HS-5 (cell line): ENCODE measurements at places on chromosomes 3 and 15.

DNA sequence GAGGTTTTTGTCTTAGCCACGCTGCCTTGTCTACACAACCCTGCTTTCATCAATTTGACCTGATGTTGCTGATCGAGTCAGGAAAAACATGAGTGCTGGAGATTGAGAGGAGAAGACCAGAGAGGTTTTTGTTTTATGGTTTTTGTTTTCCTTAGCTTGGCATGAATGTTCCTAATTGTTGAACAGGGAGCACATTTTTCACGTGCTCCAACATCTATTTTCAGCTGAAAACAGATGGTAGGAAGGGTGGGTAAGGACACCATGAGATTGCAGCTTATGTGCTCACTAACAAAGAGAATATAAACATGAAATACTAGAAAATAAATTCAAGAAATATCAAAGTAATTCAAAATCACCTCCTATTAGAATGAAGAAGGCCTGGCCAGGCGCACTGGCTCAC, 79.9 kb upstream of the LMCD1 start:
- DNase-seq: no peak

DNA sequence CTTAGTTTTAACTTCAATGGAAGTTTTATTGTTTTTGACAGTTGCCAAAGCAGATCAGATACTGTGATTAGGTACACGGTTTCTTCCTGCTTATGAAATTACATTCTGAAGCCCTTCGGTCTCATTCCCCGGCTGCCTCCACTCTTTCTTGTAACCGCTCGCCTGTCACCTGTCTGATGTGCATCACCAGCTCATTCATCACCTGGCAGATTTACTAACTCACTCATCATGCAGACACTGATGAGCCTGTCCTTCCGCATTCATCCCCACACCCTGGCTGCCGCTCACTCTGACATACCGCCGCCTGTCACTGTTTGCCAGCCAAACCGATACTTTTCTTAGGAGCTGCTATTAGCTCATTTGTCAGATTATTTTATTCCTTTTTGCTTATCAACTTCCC, 82.8 kb upstream of the NSMCE3 start:
- no peak for DNase-seq

DNA sequence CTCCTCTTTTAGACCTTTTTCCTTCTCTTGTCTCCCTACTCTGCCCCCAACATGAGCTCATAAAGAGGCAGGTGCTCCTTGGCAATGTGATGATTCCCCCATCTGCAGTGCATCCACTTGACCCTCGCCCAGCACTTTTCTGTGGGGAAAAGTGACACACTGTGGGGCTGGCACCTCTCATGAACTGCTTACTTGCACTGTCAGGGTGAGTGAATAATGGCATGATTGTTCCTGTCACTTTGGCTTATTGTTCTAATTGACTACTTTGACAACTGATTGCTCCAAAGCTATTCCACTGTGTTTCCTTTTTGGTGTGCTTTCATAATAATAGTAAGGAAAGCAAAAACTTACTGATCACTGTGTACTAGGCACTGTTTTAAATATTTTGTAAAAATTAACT, 253.3 kb upstream of the SUCLG2 start:
- no peak for DNase-seq

DNA sequence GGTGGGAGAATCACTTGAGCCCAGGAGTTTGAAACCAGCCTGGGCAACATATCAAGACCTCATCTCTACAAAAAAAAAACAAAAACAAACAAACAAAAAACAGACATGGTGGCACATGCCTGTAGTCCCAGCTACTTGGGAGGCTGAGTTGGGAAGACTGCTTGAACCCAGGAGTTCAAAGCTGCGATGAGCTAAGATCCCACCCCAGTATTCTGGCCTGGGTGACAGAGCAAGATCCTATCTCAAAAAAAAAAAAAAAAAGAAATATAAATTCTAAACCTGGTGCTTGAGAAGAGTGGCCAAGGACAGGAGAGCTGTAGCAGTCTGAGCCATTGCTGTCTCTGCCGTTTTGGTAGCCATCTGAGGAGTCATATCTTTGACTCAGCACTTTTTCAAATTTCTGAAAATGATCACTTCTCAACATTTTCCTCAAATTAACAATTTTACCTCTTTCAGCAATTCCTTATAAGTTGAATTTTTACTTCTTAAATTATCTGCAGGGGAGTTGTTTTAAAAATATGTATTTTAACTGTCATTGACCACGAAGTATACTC, 3.6 kb upstream of the DENND4A start:
- no peak for DNase-seq

DNA sequence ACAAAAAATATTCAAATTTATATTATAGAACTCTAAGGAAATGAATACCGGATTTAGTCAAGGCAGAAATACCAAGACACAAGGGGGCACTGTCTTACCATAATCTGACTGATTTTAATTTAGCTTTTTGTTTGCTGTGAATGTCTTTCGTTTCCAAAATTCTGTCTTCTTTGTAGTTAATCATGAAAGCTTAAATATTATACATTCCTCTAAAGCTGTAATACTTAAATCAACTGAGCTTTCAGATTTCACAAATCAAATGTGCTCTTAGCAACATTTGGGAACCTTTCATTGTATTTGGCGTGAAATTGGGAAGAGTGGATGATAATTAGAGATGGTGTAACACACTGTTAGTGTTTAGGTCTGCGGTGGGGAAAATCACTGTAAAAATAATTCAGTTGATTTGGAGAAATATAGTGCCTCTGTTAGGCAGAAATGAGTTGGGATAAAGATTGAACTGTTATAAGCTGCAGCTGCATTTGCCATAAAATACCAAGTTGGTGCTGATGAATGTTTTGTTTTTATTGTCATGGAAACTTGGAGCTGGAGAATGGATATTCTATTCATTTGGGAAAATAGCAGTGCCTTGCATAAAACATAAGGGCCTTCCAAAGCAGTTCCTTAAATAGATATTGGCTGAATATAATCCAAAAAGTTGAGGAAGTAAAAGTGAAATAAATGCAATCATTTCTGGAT, 228.2 kb downstream of the TCF12 start:
- no peak for DNase-seq

DNA sequence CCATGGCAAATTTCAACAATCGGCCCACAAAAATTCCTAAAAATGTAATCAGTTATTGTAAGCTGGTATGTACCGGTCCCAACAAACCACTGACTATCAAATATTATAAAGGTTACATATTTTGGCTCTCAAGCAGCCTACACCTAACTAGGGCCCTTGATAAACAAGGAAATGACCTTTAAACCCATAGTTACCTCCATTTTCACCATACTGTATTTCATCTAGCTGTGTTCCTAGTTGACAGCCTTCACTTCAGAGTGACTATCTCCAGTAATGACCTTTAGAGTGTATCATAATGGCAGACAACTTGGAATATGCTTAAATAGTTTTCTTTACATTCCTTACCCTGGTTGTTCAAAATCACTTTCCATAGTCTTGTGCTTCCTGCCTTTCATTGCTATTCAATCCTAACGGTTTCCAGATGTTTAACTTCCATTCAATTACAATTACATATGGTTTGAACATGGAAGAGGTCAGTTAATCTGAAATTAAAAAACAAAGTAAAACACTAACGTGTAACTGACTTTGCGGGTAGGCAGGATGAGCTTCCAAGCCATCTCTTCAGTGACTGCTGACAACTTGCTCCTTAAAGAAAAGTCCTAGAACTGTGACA, 111.9 kb upstream of the TSC22D2 start:
- DNase-seq: no peak

DNA sequence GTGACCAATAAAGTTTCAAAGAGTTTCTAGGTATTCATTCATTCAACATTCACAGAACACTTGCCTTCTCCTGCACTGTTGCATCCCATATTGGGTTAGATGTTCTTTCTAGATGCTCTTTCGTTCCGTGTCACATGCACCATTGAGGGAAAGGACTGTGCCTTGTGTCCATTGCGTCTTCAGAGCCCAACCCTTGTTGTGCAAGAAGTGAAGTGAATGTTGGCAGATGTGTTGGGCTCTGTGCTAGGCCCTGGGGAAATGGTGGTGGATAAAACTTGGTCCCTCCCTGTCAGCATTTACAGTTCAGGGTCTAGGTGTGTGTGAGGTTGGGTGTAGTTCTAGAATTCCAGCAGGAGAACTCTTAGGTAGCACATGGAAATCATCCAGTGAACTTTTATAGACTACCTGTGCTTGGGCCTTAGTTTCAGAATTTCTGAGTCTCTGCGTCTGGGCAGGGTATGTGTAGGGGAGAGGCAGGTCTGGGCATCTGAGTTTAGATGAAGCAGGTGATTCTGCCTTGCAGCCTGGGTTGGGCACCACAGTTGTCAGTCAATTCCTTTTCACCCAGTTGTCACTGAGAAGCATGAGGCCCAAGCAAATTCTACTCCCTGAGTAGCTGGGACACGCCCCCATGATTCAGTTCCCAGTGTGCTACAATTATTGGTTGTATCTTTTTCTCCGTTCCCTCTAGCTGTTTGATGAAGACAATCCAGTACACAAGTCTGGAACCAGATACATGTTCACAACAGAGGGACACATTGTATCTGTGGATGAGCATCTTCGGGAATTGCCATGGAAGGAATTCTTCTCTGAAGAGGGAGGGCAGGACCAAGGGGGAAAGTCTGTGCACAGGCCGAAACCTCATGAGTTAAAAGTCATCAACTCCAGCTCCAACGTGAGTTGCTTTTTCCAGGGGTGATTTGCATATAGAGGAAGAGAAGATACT, 25.4 kb downstream of the EDEM1 start:
- DNase-seq: no peak

DNA sequence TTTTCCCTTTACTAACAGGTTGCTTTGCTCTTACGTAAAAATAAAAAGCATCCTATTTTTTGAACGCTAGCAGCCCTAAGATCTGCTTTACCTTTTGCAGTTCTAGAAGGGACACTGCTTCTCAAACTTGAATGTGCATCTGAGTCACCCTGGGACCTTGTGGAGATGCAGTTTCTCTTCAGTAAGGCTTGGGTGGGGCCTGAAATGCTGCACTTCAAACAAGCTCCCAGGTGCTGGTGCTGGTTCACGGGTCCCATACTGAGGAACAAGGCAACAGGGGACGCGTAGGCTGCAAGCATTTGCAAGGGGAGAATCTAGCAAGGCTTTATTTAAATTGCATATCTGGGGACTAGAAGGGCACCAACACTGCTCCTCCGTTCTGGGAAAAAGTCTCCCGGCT, 30.0 kb downstream of the MB21D2 start:
- DNase-seq: no peak

DNA sequence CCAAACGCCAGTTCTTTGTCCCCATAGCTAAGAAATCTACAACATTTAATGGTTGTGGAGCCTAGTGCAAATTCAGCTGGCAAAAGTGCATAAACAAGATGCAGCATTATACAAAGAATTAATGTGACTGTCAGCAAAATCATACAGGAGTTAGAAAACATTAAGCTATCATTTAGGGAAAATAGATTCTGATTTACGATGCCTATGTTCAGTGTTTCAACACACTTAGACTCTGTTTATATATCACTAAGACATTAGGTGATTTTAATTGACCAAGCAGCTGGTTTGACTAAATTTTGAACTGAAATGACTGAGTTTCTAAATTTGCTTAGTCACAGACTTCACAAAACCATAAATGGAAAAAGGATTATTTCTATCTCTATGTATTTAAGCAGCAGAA, 1076.8 kb downstream of the TBL1XR1 start:
- DNase-seq: no peak

- no peak for DNase-seq
These were observed 293.3 kb upstream of the RGMA start for GRCh38 chr15:93382200-93382820.
